Stimulated activated CD8-positive, alpha-beta memory T cell treated with anti-CD3 and anti-CD28 coated beads, Interleukin-2, amount 100 ng/mL, for 1 hour (primary cell): ENCODE measurements at places on chromosomes 12 and 14.

- no peak for DNase-seq
These were observed 634 bp upstream of the TMEM63C start for GRCh38 chr14:77180726-77181602.

GRCh38 chr14:52910572-52910971 is 40.3 kb downstream of the FERMT2 start:
- DNase-seq, result no peak

DNA sequence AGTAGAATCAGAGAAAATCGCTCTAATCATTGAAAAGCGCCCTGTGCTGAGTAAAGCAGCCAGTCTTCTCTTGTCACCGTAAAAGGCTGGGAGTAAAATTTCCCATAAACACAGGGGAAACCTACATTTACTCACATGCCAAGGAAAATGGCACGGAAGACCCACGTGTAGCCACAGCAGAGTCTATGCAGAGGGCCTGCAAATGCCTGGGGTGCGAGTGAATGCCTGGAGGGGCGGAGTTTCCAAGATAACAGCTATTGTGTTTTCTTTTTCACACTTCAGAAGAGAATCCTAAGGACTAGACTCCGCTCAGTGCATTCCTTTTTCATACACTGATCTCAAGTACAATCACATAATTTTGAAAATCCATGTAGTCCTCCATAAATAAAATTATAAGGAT is 159.9 kb upstream of the FOXN3 start:
- DNase-seq, result no peak

DNA sequence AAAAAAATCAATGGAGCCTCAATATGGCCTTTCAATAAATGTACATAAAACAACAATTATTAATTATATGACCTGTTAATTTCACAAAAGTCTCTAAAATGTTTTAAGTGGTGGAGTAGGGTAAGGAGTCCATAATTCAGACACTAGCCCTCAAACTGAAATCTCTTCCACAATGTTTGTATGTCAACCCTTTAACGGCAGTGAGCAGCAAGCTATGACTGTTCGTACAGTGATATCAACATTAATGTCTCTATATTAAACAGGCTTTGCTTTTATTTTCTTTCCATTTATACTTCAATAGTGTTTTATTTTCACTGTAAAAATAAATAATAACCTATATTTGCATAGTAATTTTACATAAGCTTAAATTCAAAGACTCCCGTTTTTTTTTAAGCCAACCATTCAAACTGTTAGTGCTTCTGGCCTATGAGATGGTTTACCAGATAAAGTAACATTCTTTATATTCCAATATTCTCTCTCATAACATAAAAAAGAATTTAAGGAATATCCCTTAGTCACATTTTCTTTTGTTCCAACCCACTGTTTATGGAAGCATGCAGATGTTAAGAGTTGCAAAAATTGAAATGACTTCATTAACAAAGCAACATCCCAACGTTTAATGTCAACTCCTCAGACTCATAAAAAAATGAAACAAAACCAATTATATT is 2.3 kb downstream of the CDK17 start:
- no peak for DNase-seq

DNA sequence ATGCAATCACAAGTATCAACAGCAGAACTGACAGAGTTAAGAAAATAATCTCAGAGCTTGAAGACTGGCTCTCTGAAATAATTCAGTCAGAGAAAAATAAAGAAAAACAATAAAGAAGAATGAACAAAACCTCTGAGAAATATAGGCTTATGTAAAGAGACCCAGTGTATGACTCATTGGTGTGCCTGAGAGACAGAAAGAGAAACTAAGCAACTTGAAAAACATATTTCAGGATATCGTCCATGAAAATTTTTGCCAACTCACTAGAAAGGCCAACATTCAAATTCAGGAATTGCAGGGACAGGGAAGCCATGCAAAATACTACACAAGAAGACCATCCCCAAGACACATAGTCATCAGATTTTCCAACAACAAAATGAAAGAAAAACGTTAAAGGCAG is 56.2 kb downstream of the APOBEC1 start:
- no peak for DNase-seq

- no peak for DNase-seq
These were observed 194.1 kb downstream of the AACS start for GRCh38 chr12:125259178-125259867.

DNA sequence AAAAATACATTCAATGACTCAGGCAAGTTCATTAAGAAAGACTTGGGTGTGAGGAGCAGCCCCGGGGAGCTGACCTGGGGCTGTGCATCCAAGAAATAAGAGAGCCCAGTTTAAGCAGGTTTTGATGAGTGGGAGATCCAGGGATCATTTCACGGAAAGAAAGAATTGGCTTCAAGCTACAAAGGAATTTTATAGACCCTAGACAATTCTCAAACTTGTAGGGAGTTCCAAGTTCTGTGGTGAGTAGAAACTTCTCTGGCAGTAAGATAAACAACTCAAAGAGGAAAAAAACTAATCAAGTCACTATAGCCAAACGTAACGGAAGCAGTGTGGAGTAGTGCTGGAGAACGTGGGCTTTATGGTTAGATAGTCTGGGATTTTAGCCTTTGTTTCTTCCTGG is 175.7 kb upstream of the DDHD1 start:
- DNase-seq, result no peak

GRCh38 chr12:51160814-51161459 is 12.0 kb downstream of the TFCP2 start:
- no peak for DNase-seq

DNA sequence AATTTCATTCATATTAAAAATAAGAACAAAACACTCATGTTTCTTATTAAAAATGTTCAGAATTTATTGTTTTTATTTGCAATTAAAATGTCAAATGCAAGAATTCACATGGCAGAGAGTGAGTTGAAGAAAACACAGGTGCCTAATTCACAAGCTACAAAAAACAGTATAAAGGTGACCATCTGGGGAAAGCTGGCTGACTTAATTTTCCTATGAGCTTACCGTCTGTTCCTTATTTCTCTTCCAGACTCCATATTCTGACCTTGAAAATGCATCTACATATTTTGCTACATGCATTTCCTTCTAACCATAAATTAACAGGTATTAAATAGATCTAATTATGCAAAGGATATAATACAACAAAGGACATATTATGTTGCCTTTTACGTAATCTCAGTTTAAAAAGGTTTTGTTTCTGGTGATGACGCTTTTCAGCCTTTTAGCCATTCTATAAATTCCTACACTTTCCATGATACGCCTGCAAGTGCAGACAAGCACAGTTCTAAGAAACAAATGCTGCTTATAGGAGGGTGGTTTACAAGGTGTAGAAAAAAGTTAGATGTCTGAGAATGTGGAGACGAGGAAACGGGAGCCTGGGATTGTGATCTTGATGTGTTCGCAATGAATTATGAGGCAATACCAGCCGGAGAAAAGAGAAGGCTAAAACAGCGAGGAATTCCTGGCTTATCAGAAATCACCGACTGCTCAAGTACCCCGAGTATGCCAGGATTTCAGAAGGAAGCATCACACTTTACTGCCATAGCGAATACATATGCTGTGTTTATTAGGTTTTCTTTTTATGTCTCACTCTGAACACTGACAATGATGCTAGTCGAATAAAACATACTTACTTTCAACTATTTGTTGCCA is 24.6 kb downstream of the LIN7A start:
- no peak for DNase-seq

- DNase-seq, result no peak
These were observed 150.9 kb upstream of the SLC16A7 start for GRCh38 chr12:59444932-59445331.
